K562 (cell line): ENCODE measurements at places on chromosomes 7 and 10.

- no peak for DNase-seq
Observed at GRCh38 chr10:34474009-34474376, 341.1 kb downstream of the PARD3 start.

- peak; percentile 34 for DNase-seq
Observed at GRCh38 chr7:105808703-105809590, 67.5 kb downstream of the ATXN7L1 start.

DNA sequence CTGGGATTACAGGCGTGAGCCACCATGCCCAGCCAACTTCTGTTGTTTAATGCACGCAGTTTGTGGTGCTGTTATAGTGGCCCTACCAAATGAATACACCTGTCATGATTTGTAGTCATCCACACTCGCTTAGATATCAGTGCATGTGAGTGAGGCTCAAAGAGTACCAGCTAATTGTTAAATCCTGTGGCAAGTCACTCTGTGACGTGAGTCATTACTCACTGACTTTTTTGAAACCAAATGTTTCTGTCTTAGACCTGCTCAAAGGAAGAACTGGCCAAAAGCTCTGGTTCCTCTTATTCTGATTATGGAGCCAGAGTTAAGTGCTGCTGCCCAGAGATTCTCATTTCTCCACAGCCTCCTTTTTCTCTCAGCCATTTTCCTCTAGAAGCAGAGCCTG, 109.4 kb downstream of the PRKAG2 start:
- DNase-seq, result no peak

GRCh38 chr7:76369018-76369417, 10.2 kb upstream of the YWHAG start:
- DNase-seq, result no peak

DNA sequence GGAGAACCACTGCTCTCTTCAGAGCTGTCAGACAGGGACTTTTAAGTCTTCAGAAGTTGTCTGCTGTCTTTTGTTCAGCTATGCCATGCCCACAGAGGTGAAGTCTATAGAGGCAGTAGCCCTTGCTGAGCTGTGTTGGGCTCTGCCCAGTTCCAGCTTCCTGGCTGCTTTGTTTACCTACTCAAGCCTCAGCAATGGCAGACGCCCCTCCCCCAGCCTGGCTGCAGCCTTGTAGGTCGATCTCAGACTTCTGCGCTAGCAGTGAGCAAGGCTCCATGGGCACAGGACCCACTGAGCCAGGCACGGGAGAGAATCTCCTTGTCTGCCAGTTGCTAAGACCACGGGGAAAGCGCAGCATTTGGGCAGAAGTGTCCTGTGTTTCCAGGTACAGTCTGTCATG, 12.1 kb upstream of the CPA2 start:
- DNase-seq, result no peak

- no peak for DNase-seq
Observed at GRCh38 chr7:91722831-91723230, 157.7 kb downstream of the MTERF1 start.

- no peak for DNase-seq
Observed at GRCh38 chr10:93235686-93236085, 162.0 kb downstream of the CYP26A1 start.

DNA sequence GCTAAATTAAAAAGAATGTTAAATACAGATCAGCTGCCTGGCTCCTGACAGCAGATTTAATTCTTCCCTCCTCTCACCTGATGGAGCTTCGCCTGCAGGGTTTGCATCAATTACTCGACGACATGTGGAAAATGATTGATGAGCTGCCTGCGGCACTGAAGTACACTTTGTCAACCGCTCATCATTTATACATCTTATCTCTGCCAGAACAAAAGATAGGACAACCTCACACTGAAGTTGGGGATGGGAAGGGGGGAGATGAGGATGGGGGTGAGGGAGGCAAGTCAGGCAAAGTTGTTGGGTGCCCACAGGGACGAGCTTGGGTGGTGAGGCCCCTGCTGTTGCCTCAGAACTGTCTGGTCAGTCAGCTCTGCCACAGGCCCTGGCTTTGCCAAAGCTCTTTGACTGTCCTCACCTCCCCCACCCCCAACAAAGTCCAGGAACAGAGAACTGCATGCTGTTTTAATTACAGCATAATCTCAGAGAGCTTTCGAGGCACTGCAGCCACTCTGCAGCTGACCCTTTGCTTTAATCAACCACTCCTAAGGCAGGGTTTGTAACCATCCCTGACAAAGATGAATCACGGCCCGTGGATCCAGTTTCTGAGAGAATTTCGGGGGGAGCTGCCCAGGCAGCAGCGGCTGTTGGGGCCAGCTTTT, 702.3 kb downstream of the LRMDA start:
- DNase-seq, result no peak

DNA sequence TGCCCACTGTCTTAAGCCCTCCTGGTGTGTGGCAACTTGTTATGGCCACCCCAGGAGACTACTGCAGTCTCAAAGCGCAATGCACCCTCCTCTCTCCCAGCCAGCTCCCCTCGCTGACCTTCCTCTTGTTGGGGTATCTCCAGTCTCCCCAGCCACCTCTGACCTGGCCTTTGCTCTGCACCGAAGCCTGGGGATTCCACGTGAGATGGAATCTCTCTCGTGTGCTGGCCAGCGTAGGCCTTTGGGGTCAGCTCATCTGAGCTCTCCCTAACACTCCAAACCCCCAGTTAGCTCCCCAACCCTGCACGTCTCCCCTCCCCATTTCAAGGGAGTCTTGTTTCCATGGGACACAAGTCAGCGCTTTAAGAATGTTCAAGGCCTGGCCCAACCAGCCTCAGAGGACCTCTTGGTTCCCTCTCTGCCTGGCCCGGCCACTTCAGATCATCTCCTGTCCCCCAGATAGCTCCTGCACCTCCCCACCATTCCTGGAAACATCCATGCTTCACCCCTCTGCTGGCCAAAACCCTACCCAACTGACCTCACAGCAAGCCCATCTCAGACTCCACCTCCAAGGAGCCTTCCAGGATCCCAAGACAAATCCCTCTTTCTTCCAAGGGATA, 11.2 kb downstream of the ITPRIP start:
- DNase-seq, result no peak

GRCh38 chr10:94085766-94086437, 92.2 kb downstream of the PLCE1 start:
- DNase-seq, result no peak

DNA sequence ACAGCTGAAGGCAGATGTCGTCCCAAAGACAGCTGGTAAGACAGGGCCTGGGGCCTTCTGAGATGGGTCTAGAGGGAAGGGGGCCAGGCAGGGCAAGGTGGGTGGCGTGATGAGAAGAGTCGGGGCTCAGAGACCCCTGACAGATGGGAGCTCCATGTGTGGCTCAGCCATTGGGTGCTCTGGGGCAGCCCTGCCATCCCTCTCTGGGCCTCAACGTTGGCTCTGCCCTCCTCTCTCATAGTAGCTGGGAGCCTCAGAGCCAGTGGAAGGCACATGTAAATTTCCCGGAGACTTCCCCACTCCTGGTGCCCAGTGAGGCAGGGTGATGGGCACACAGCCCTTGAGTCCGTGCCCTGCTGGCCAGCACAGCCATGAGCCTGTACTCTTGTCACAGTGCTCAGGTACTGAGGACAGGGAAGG, 1.8 kb downstream of the PPIF start:
- DNase-seq, result no peak

DNA sequence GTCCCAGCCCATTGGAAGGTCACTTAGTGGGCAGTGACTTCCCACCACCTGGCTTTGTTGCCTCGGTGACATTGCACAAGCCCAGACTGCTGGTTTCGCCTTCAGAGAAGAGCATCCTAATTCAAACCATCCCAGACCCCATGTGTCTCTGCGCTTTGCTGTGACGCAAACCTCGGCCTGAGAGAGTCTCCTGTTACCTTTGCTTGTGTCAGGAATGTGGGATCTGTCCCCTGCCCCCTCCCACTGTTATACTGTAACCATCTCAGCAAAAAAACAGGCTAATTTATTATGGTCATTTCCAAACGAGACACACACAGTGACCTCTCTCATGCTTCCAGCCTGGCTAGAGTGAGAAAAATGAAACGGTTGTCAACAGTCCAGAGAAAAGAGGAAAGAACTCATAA, 25.0 kb upstream of the AQP1 start:
- DNase-seq, result no peak

GRCh38 chr10:546971-547590, 142.4 kb downstream of the DIP2C start:
- DNase-seq, result no peak

DNA sequence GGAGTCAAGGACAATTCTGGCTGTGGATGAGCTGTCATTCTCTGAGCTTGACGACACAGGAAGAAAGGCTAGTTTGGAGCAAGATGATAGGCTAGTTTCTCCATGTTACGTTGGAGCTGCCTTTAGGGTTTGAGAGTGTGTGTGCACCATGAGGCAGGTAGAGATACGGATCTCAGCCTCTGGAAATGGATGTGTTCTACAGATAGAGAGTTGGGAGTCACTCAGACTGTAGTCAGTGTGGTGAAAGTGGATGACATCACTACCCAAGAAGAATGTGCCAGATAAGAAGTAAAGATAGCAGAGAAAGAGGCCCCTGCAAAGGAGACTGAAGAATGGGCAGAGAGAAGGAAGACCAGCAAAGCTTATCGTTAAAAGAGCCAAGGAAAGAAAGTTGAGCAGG, 42.4 kb downstream of the PNLIPRP3 start:
- DNase-seq, result no peak

- DNase-seq, result no peak
Observed at GRCh38 chr7:131279044-131279443, 48.6 kb upstream of the MKLN1 start.

DNA sequence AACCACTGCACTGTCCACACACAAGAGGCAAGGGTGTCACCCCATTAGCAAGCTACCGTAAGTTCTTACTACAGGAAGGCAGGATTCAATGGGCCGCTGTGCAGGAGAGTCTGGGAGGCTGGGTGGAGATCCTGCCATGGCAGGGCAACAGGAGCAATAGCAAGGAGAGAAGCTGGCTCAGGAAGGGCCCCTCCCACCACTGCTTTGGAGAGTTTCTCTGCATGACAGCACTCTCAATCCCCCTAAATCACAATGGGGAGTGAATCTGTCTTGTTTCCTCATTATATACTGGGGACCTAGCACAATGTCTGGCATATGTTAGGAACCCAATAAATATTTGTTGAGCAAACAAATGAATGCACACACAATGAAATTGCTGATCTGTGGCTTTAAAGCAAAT, 83.2 kb upstream of the SFMBT2 start:
- no peak for DNase-seq

DNA sequence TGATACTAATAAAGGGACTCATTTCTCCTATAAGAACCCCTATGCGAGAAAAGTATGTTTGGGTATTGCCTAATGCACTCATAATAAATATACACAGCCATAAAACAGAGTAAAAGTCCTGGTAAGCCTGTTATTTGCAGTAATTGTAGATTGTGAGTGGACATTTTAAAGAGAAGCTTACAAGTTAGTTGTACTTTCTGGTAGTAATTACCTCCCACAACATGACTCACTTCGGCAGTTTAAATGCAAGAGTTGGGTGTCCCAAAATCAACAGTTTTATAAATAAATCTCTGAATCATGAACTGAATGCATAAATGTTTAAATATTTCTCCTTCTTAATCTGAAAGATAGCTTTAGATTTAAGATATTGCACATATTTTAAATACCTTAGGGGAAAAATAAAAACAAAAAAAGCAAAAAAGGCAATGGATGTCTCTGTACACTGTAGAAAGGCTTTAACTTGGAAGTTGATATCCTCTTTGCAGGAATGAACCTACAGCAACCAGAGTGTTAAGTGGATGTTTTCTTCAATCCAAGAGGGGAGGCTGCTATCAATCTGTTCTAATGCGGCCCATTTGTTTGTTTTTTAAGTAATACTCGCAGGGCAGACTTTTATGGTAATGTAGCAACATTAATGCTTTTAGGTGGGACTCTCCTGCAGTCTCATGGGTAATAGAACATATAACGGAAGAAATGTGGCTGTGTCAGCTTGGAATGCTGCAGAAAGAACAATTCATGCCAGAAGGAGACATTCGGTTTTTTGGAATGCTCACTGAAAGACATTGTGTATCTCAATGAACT, 57.3 kb upstream of the ZEB1 start:
- no peak for DNase-seq

DNA sequence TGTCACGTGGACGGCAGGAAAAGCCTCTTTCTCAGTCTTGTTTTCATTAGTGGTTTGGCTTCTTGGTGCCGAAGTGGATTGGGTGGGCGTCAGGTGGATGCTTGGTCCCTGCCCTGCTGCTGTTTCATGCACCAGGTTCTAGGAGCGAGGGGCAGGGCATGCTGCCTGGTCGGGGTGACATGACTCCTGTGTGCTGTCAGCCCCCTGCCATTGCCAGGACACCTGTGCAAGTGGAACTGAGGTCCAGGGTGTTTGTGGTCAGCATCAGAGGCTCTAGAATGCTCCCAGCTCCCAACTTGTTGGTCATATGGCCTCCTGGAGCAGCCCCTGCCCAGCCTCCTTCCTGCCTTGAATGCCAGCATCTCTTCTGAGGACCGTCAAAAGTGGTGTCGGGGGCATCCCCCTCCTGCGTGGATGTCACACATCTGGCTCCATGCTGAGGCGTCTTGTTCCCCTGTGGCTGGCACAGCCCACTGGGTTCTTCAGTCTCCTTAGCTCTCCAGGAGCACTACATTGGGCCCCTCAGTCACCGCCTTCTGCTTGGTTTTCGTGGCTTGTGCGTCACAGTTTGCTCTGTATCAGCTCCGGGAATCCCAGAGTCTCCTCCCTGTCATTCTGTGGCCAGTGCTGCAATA, 24.8 kb downstream of the ADCY1 start:
- no peak for DNase-seq

GRCh38 chr7:119925581-119926289, 347.2 kb upstream of the KCND2 start:
- peak; percentile 89 for DNase-seq

DNA sequence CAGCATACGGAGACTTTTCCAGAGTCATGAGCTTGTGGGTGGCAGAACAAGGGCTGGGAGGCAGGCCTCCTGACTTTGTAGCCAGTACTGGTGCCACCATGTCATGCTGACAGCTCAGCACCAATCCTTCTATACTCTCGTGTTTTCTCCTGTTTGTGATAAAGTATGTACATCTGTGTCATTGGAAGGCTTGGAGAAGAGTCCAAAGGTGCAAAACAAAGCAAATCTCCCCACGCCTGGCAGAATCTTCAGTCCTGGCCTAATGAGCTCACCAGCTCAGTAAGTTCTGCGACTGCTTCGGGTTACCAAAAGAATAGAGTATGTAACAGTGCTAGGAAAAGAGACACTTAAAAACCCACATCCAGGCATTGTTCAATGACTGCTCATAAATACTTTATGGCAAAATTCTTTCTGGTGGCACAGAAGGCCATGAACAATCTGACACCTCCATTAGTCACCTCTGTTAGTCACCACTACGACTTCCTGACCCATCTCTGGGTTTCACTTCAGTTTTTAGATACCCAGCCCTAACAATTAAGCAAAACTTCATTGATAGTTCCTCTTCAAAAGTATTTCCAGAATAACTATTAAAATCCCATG, 24.5 kb downstream of the STEAP1 start:
- no peak for DNase-seq

- DNase-seq, result no peak
Observed at GRCh38 chr7:74483402-74484336, 30.0 kb downstream of the GTF2IRD1 start.

GRCh38 chr7:128003167-128003566, 28.1 kb downstream of the LRRC4 start:
- no peak for DNase-seq
